ENCODE measurements at places on chromosomes 4 and X.

GRCh38 chr4:182223708-182224107 is 19.5 kb upstream of the TENM3 start:
- no peak for DNase-seq

DNA sequence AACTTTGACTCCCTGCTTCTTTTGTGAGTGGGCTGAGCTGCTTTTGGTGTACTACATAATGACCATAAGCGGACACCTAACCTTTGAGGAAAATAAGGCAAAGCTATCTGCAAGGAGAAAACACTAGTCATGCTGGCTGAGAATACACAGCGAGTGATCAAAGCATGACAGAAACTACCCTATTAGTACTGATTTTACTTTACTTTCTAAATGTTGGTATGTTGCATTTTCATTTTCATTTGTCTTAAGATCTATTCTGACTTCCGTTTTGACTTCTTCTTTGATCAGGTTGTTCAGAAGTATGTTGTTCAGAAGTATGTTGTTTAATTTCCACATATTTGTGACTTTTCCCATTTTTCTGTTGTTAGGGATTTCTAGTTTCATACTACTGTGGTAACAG is 361.1 kb downstream of the TRAM1L1 start:
- no peak for DNase-seq

- DNase-seq, result no peak
These were observed at the start of gene RPS6KA6 for GRCh38 chrX:84187533-84188319. RPS6KA6 (minus strand) TSS chrX:84188199; CDS start chrX:84187899, 300 bp downstream.

DNA sequence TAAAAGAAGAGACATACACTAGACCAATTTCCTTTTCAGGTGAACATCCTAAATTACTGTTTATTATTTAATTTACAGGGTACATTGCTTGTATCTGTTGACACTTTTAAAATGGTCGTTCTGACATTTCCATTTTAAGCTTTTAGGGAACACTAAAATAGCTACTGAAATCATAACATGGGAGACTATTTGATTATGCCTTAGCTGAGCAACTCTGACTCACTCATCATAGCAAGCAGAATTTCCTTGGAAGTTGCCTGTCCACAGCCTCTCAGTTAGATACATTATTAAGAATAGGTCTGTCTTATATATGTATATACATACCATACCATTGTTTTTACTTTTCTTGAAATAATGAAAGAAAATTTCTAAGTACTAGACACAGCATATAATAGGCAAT is 22.0 kb downstream of the GUCY1B1 start:
- no peak for DNase-seq

DNA sequence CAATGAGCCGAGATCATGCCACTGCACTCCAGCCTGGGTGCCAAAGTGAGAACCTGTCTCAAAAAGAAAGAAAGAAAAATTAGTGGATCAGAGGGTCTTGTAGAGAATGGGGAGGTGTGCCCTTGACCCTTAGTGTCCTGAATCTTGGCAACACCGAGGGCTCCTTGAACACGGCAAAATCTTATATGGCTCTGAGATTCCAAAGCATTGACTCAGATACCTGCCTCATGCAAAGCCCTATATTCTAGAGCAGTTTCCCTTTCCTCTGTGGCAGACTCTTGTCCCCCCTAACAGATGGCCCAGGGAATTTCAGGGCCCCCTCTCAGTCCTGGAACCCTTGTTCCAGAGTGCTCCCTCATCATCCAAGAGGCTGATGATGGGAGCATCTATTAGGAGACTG is 6.8 kb downstream of the CLDN2 start:
- no peak for DNase-seq

DNA sequence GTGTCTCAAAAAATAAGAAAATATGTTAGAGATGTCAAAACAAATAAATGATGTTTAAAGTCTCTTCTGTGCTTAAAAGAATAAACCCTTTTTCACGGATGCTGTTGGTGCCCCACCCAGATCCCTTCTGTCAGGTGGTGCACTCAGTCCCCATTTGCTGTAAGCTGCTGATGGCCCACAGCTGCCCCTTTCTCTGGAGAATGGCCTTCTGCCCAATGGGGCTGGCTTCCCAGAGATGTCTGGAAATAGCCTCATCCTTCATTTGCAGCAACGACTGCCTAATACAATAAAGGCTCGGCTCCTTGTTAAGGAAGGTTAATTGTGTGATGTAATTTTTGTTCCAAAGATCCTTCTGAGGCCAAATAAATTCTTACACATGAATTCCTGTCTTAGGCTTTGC is 31.8 kb downstream of the ETNPPL start:
- DNase-seq, result no peak

GRCh38 chr4:169662206-169662605 is 41.8 kb downstream of the CLCN3 start:
- no peak for DNase-seq

DNA sequence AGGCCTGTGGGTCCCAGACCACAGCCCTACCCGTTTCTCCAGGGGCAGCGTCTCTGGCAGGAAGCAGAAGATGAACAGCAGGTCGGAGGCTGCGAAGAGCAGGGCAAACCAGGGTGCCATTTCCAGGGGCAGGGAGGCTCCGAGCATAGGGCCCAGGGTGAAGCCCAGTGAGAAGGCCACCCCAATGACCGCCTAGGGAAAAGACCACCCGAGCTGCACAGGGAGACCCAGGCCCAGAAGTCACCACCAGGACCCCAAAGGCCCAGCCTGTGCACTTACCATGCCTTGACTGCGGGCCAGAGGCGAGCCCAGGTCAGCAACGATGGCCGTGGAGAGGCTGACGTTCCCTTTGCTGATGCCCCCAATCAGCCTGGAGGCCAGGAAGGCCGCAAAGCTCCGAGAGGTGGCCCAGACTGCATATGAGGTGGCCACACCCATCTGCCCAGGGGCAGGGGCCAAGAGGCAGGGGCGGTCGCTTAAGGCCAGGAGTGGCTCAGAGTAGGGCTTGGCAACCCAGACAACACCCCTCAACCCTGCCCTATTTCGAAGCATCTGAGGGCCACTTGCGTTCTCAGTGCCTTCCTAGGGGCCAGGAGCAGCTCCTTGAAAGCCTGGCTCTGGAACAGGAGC is 30.8 kb downstream of the NOP14 start:
- no peak for DNase-seq

- DNase-seq, result no peak
These were observed 58.1 kb downstream of the LINC00632 start for GRCh38 chrX:140767646-140768045.

- DNase-seq, result no peak
These were observed 83.9 kb downstream of the ATXN3L start for GRCh38 chrX:13235930-13236329.

DNA sequence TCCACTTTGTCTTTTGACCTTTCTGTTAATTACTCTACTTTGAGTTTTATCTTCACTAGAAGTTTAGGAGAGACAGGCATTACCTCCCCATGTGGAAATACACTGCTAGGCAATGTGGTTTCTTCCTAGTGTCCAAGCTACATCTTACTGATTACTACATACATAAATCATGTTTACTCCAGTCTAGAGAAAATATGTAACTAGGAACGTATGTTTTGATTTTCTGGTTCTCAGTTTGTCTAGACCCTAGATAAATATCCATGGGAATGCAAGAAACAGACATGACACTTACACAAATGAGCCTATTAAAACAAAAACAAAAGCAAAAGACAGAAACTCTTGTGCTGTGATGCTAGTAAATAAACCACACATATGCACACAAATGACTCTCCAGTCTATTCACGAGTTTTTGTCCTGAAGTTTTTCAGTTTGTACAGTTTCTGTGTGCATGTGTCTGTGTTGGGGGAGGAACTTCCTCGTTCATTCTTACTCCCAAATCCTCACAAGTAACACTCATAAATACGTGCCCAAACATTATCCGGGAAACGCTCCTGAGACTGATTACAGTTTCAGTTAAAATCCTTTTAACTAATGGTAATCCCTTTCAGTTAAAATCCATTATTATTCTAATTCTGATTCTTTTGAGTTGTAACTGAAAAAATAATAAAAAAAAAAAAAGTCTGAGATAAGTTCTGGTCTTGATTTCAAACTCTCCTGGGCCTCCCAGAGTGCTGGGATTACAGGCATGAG is 283.5 kb upstream of the FTHL17 start:
- no peak for DNase-seq

GRCh38 chrX:120677004-120677652 is 47.3 kb upstream of the C1GALT1C1 start:
- no peak for DNase-seq

- peak; percentile 10 for DNase-seq
These were observed at the start of gene EVC for GRCh38 chr4:5710961-5711478. EVC (plus strand) TSS chr4:5711201; CDS start chr4:5711381, 180 bp downstream.

- no peak for DNase-seq
These were observed 108.0 kb upstream of the PBDC1 start for GRCh38 chrX:76064825-76065224.

GRCh38 chr4:124414276-124415040 is 298.1 kb downstream of the ANKRD50 start:
- no peak for DNase-seq

DNA sequence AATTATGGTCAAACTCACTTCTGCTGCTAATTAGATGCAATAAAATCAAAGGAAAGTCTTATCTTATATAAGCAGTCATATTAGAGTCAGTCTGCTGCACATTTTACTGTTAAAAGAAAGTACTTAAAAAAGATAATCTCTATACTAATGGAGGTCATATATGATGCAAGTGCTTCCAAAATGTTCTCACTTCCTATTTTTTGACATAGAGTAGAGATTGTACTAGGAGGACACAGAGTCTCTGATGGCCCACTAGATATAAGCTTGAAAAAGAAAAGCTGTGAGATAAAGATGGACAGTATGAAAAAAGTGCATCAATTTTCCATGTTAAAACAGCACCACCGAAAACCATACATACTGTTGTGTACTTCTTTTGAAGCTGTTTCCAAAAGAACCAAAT is 196.9 kb downstream of the KLHL13 start:
- DNase-seq, result no peak

DNA sequence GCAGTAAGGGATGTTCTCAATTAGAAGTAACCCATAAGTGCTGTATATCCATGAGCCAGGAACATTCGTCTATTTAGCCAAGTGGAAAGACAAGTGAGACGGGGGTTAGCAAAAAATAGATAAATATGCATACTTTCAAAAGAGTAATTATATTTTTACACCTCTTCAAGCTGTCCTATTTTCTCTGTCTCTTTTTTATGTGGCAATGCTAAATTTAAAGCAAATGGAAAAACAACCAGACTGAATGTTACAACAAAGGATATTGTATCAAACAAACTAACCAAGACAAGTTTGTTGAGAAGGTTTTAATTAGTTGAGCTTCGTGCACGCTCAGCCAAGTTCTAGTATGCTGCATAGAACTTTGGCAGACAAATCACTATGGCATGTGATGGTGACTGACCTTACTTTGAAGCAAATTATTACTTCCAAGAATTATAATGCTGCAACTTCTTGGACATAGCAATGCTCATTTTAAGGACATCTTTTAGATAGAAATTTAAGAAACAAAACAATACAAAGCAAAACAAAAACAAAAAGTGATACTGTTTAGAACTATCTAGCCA is 61.4 kb upstream of the TMEM150C start:
- DNase-seq, result no peak

DNA sequence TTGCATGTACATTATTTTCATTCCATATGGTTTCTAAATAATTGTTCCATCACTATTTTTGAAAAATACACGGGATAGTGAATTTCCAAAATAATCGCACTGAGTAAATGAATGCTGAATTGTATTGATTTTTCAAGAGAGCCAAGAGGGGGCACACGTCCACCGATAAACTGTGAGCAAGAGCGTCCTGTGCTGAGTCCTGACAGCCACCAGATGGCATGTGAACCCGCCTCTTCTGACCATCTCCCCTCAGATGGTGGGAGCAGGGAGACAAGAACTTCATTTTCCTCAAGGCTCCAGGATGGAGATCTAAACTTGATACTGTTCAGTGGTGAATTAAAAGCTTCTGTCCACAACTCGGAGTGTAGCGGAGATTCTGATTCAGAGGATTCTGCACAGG is 30.6 kb upstream of the IL9R start:
- peak; percentile 37 for DNase-seq

DNA sequence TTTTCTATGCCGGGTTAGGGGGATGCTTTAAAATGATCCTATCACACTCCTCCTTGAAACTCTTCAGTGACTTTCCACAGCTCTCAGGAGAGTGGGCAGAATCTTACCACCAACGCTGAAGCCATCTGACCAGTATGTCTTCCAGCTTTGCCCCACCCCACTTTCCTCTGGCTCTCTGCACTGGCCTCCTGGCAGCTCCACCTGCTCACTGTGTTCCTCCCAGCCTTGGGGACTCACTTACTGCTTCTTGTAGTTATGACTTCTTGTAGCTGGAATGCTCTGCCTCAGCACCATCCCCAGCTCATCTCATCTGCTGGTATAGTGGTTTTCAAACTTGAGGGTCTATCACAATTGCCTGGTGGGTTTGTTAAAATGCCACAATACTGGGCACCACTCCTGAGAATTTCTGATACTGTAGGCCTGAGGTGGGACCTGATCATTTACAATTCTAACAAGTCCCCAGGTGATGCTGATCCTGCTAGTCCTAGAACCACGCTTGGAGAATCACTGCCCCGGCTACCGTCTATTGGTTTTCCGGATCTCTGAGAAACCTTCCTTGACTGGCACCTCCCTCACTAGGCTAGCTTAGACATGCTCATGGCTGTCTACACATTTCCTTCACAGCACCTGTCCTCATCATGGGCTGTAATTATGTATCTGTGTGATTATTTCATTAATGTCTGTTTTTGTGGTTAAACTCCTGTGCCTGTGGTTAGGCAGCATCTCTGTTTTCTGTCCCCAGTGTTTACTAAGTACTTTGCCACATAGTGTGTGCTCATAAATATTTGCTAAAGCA is 152.2 kb downstream of the MGST2 start:
- no peak for DNase-seq

DNA sequence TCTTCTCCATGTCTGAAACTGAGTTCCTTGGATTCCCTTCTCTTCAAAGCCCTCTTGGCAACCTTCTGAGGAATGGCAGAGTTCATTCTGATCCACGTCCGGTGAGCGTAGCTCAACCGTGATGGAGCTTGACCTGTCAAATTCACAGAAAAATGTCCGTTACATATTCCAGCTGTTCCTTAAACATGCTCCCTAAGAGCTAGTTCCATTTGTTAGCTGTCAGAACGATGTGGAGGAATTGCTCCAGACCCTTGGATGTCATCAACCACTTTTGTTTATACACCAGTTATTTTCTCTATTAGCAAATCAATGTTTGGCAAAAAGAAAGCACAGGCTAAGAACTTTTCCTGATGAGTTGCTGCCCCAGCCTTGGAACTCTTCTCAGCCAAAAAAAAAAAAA is 50.1 kb downstream of the NHS start:
- no peak for DNase-seq

DNA sequence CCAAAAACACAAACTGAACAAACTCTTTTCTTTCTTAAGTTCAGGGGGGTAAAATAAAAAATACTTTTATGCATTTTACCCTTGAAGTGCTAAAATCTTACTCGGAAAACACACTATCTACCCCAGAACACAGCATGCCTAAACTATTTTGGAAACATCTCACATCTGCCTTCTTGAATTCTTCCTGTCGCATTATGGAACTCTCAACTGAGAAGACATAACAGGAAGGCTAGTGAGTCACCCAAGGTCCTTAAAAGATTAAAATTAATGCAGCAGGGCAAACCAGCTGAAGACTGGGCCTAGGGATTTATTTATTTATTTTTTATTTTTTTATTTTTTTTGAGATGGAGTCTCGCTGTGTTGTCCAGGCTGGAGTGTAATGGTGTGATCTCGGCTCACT is 208.2 kb downstream of the APBB2 start:
- DNase-seq, result no peak
